NCI-H187 treated with DMSO at 0.1 percent for 48 hours (cell line): ENCODE measurements at places on chromosomes 7 and 10.

DNA sequence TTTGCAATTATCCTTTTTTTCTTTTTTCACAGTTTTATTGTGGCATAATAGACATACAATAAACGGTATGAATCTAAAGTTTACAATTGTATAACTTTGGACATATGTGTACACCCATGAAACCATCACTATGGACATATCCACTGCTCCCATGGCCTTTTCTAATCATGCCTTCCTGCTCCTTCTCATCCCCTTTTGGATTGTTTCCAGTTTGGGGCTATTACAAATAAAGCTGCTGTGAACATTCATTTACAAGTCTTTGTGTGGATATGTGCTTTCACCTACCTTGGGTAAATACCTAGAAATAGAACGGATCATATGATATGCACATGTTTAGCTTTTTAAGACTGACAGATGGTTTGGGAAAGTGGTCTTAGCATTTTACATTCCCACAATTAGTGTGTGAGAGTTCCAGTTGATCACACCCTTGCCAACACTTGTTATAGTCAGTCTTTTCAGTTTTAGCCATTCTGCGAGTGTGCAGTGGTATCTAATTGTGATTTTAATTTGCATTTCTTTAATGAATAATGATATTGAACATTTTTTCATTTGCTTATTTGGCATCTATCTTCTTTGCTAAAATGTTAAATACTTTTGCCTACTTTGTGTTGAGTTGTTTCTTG lies 120.9 kb upstream of the KAT6B start:
- no peak for DNase-seq

DNA sequence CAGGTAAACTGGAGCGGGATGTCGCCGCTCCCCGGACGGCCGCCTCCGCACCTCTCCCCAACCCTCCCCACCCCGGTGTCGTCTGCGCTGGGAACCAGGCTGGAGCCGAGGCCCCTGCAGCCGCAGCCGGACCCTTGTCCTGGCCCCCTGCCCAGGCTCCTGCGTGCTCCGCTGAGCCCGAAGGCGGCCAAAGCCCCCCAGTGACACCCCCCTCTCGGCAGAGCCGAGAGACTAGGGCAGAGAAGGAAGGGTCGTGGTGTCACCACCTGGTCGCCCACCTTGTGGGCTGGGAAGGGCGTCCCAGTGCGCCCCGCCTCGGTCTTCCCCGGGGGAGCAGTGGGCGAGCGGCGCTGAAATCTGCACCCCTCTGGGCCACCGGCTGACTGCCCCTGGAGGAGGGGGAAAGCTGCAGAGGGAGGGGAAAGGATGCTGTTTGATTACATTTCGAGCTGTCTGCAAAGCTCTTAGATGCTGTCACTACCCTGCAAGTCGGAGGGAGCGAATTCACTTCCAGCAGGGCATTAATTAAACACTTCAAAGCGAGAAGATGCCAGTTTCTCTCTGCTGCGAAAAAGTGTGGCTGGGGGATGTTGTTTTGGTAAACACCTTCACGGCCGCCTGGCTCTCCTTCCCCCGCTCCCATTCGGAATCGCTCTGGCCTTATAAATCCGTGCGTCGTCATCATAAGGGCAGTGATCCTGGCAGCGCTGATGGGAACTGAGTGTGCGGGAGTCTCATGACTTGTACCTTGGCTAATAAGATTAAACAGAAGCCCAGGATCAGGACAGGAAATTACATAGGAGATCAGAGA lies 622 bp downstream of the DYNC1I1 start:
- DNase-seq = no peak

- DNase-seq = no peak
These were observed 32.9 kb downstream of the ZNF775 start for GRCh38 chr7:150412016-150412415.

GRCh38 chr7:131844369-131844768 lies 287.9 kb upstream of the PODXL start:
- no peak for DNase-seq

DNA sequence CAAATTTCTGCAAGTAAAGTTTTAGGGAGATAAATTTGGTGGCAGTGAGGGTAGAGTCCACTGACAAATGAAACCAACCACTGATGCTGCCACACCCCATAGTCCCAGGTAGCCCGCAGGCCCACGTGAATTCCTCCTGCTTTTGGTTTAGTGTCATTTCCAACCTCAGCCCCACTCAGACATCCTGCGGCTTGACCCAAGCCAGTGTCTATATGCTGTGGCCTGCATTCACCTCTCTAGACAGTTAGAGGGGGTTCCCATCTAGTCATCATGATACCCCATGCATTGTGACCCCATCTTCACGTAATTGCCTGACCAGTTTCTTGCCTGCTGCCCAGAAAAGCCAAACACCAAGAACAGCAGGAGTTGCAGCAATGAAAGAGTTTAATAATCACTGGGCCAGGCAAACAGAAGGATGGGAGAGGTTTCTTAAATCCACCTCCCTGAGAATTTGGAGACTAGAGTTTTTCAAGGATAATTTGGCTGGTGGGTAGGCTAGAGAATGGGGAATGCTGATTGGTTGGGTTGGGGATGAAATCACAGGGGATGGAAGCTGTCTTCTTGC lies 332.0 kb upstream of the GALNT17 start:
- DNase-seq = no peak

DNA sequence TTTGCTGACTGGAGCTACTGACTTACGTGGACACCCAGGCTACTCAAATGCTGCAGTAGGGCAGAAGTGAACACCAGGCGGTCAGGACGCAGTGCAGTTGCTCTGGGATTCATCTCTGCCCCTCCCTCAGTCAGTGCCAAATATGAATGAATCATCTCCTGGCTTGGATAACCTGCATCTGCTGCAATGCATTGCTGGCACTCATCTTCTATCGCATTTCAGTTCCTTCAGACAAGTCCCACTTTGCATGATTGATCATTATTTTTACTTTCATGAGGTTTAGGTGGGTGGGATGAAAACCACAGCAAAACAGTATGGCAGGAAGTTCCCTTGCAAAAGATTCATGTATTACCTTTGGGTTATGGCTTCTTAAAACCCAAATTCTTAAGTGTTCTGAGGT lies 224.6 kb upstream of the NRP1 start:
- DNase-seq = no peak
